ENCODE measurements at places on chromosomes 7 and 10.

GRCh38 chr7:45599851-45600706 lies 25.9 kb downstream of the ADCY1 start:
- no peak for DNase-seq

DNA sequence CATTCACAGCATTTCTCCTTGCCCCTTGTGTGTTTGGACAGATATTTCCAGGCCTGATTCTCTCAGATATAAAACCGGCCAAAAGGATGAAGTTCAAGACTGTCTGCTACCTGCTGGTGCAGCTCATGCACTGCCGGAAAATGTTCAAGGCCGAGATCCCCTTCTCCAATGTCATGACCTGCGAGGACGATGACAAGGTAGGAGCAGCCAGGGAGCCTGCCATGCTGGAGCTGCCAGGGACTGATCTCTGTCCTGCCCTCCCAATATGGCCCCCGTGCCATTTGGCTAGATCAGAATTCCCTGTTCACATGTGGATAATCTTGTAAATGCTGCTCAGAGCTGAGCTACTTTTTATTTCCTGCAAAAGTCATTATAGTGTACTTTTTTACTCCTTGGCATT lies 87.8 kb downstream of the ADCY1 start:
- no peak for DNase-seq

GRCh38 chr7:157630301-157630853 lies 293.6 kb downstream of the DNAJB6 start:
- DNase-seq = no peak

- peak; percentile 73 for DNase-seq
Measured at GRCh38 chr7:95470452-95470851, 15.3 kb upstream of the ASB4 start.

DNA sequence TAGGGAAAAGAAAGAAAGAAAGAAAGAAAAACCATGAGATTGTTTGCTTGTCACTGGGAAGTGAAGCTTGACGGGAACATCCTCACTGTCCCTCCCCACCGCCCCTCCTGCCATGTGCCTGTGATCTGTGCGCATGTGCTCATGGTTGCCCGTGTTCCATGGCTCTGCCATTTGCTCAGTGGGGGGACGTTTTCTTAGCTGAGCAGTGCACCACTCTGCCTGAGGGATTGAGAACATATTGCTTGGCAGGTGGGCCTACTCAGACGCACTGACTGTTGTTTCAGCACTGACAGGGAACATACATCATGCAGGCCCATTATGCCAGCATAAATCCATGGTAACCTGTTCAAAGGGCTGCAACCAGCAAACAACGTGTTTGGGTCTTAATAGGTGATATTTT lies 747.9 kb upstream of the GALNT17 start:
- DNase-seq = no peak

DNA sequence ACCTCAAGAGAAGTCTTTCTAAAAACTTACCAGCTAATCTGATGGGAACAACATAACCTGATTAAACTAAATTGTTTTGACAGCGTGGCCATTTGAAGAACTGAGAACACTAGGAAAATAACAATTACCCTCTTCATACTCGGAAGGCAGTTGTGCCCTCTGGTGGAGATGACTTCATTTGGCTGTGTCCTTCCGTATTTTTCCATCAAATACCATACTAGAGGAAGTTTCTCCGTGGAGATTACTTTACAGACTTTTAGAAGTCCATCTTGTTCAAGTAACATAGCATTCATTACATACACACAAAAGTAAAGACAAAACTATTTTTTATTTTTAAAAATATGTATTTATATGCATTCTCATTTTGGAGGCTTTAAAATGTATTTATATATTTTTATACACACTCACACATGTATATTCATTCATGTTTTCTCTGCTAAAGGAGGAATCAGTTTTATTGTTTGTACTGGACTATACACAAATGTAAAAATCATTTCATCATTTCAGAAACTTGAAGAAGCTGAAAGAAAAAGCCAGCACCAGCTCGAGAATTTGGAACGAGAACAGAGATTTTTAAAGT lies 25.2 kb downstream of the SMNDC1 start:
- DNase-seq = peak; percentile 25

- no peak for DNase-seq
Measured at GRCh38 chr7:14424675-14425074, 435.2 kb upstream of the ETV1 start.

GRCh38 chr7:115574681-115575291 lies 455.8 kb downstream of the TFEC start:
- DNase-seq = no peak

GRCh38 chr7:7702826-7703225 lies 15.6 kb downstream of the RPA3 start:
- DNase-seq = no peak

DNA sequence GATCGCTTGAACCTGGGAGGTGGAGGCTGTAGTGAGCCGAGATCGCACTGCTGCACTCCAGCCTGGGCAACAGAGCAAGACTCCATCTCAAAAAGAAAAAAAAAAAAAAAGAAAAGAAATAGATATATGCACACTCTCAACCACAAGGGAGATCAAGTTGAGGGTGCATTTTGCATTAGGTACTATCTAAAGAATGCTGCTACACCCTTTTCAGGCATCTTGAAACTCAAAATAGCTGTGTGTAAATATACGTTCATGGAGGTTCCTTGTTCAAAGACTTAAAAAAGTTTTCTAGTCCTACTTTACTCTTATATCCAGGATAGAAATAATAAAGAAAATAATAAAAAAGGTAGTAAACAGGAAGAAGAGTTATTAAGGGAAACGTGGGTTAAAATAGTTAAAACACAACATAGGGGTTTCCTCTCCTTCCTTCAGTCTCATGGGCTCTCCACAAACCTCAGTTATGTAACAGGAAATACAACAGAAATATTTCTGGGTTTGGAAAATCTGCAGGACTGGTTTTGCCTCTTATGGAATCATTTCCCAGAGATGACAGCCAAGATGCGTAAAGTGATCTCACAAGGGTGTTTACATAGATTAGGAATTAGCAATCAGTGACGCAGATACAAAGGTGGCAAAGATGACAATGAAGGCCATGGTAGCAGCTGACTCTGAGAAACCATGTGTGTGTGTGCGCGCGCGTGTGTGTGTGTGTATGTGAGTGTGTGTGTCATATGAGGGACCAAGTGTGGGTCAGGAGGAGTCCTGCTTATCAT lies 15.1 kb downstream of the STEAP4 start:
- DNase-seq = no peak

DNA sequence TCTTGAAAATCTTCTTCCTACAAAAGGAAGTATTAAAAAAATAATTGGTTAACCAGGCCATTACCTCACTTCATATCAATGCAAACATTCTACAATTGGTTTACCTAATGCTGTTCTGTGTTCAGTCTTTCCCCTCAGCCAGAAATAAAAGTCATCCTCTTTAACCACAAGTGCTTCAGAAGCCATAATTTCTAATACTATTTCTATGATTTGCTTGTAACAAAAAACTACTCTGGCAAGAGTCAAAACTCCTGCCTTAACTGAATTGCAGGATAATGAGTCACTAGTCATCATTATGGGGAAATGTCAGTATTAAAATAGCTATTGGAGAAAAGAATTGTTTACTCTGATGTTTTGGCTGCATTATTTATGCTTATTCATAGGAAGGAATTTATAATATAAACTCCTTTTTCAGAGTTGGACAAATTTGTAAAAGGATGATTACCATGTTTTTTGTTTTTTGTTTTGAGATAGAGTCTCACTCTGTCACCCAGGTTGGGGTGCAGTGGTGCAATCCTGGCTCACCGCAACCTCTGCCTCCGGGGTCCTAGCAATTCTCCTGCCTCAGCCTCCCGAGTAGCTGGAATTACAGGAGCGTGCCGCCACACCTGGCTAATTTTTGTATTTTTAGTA lies 55.5 kb upstream of the ODAD2 start:
- no peak for DNase-seq

DNA sequence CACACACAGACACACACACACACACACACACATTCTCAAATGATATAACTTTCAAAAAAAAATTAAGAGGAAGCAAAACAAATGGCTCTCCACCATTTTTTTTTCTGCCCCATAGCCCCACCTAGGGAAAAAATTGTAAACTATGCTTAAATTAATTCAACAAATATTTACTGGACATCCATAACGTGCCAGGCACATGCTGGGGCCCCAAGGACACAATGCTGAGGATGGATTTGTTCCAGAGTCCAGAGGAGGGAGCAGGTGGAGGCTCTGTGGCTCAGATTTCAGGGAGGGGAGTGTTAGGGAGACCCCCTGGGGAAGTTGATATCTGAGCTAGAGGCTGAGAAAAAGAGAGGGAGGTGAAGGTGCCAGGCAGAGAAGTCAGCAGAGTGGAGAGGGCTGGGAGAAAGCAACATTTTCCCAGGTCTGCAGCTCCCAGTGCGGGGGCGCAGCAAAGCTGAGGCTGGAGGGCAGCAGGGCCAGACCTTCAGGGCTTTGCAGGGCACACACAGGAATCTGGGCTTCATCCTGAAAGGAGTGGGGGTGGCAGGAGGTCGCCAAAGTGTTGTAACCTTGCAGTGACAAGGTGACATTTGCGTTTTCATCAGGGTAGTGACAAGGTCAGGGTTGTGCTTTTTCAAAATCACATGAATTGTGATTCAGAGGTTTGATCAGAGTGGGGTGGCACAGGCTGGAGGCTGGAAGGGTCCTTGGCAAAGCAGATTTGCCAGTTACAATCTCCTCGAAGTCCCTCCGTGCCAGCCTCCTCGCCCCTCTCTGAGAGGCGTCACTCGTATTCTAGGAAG lies 261.6 kb downstream of the WDR11 start:
- no peak for DNase-seq

- peak; percentile 47 for DNase-seq
Measured at GRCh38 chr7:91636129-91636724, 244.3 kb downstream of the MTERF1 start.

DNA sequence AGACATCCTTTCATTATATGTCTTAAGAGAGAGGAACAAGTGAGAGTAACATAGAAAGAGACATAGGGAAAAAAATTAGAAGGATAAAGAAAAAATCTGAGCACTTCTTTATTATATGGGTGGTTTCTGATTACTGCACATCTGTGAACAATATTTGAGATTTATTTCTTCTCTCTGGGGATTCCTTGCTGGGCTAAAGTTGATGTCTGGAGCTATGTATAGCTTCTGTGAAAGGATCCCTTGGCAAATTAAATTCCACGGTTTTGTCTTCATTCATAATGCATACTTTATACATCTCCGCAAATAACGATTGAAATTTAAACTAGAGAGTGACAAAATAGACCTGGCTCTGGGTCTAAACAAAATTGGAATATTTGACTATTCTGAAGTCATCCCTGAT lies 232.2 kb upstream of the CTBP2 start:
- no peak for DNase-seq

GRCh38 chr7:106166651-106167342 lies 54.7 kb upstream of the SYPL1 start:
- DNase-seq = peak; percentile 87

DNA sequence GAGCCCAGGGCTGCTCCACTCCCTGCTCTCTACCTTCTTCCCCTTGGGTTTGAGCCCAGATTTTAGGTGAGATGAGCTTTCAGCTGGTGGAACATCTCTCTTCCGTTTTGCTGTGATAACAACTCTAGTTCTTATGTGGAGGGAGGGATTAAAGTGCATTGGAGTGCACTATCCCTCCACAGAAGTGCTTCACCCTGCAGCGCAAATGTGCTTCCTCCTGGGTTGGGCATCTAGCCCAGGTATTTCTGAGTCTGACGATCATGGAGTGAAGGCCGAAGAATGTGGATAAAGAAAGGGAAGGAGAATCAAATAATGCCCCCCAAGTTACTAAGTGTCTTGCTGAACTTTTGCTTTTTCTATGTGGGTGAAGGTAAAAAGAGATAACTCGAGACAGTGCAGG lies 157.4 kb downstream of the CACNB2 start:
- no peak for DNase-seq

DNA sequence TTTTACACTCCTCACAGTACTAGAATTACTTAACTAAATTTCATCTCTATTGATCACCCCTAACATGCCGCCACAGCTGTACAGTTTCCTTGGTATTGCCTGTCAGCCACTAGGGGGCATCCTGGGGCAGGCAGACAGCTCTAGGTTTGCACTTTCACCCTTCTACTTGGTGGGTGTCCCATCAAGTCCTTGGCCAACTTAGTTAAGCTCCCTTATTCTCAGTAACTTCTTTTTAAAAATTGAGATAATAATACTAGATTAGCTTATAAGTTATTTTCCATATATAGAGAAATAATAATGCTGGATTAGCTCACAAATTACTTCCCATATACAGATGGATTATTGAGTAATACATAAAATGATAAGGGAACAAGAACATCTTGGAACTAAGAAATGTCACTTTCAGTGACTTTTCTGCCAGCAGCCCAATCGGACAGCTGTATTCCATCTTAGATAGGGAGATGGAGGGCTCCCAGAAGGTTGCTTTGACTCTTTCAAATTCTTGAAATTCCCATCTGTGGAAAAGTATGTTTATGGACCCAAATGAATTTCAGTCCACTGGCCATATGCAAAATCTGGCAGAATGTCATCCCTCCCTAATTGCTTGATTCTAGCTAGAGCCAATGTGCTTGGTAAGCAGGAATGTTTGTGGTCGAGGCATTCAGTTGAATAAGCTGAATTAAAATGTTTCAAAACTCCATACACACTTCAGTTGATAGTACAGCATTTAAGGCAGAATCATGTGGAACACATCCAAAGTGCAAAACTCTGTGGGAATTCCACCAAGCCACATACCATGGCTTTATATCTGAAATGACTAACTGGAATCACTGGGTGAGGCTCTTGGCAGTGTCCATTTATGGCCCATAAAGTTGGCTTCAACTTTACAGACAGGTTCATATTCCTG lies 309.7 kb downstream of the CSTF2T start:
- no peak for DNase-seq

- DNase-seq = no peak
Measured at GRCh38 chr10:74151879-74152722, 1.1 kb downstream of the ADK start.

- DNase-seq = no peak
Measured at GRCh38 chr7:150742286-150742968, 5.2 kb downstream of the GIMAP5 start.

DNA sequence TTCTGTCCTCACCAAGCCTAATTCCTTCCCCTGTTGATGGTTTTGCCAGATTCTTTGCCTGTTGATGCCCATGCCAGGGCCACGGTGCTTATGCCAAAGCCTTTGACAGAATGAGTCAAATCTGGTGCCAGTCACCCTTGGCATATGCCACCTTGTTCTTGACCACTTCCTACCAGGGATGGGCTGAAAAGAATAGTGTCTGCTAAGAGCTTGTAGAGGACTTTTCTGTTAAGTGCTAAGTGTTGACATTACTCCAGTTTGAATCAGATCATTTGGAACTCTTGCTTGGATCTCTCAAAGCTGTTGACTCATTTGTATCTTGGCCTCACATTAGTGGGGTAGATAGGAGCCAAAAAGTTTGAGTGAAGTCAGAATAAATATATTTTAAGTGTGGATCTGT lies 661.2 kb downstream of the AUTS2 start:
- no peak for DNase-seq

DNA sequence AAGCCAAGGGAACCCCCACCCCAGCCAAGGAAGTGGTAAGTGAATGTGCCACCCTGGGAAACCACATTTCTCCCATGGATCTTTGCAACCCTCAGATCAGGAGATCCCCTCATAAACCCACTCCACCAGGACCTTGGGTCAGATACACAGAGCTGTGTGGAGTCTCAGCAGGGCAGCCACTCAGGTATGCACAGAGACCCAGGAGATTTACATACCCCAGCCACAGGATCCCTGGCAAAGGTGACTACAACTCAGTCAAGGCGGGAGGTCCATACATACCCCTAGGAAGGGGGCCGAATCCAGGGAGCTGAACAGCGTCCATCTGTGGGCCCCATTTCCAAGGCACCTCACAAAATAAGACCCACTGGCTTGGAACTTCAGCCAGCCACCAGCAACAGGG lies 293.4 kb downstream of the CTNNA3 start:
- DNase-seq = no peak

- no peak for DNase-seq
Measured at GRCh38 chr10:14162629-14163344, 167.9 kb downstream of the FRMD4A start.
